ENCODE measurements at places on chromosomes 6 and 20. TPM values are rescaled to one million over a fixed set of nuclear protein-coding genes. Genes with fewer than 3 reads are reported as not detected.

The ASIP gene
- not detected for total RNA-seq

The TGM3 gene
- total RNA-seq, result not detected

The MUC22 gene
- total RNA-seq, result not detected

The RIMS4 gene
- total RNA-seq, result not detected

The DUSP15 gene
- total RNA-seq, result 1.6 TPM

DNA sequence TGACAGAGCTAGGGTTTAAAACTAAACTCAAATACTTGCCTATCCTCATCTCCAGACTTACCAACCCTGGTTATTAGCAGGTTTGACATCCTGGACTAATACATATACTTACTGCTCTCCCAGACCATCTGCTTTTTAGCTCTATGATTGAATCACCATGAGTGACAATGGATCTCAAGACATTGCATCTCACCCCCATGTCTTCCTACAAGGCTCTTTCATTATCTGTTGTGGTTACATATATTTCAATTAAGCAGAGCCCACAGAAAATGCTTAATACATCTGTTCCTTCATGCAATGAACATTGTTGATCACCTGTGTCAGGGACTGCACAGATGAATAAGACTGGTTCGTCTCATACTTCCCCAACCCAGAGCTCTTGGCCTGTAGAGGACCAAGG is 19.4 kb downstream of the SAMD3 start:
- DNase-seq, result no peak

- no peak for DNase-seq
These were observed 131.5 kb downstream of the TFAP2C start for GRCh38 chr20:56760610-56761009.

DNA sequence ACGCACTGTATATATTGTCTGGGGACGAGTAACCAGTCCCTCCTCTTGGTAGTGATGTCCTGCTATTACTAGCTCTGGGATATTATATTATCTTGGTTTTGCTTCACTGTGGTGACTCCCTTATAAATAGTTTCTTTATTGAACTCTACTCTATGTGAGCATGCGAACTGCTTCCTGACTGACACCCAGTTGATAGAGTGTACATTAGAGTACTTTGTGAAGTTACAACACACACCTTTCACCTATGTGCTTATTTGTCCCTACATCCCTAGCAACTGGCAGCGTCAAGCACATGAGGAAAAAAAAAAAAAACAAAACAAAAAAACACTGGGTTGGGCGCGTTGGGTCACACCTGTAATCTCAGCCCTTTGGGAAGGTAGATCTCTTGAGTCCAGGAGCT is 67.3 kb upstream of the TENT5A start:
- DNase-seq, result no peak
